Heart right ventricle (tissue), 16 donors: ENCODE measurements at places on chromosomes 3 and 15. TPM values are rescaled to one million over a fixed set of nuclear protein-coding genes. Genes with fewer than 3 reads are reported as not detected.
A peak's percentile ranks its signal among the peaks of the same experiment; 100 is the strongest.

GRCh38 chr15:57171426-57171825 lies 204.9 kb upstream of the CGNL1 start:
- DNase-seq: no peak

- no peak for DNase-seq
These were observed 94.8 kb downstream of the TLE3 start for GRCh38 chr15:70002897-70003296.

GRCh38 chr3:73490453-73491286 lies 134.1 kb downstream of the PDZRN3 start:
- peak; percentile 23 for DNase-seq

The KBTBD12 gene
- 5.1 TPM for polyA plus RNA-seq

The IQCF5 gene
- not detected for polyA plus RNA-seq
